WTC11 (cell line): ENCODE measurements at places on chromosomes 11 and 22. TPM values are rescaled to one million over a fixed set of nuclear protein-coding genes. Genes with fewer than 3 reads are reported as not detected.

The ZBED4 gene
- 24.7 to 29.2 TPM (median 24.8 TPM) in 3 replicates for total RNA-seq

DNA sequence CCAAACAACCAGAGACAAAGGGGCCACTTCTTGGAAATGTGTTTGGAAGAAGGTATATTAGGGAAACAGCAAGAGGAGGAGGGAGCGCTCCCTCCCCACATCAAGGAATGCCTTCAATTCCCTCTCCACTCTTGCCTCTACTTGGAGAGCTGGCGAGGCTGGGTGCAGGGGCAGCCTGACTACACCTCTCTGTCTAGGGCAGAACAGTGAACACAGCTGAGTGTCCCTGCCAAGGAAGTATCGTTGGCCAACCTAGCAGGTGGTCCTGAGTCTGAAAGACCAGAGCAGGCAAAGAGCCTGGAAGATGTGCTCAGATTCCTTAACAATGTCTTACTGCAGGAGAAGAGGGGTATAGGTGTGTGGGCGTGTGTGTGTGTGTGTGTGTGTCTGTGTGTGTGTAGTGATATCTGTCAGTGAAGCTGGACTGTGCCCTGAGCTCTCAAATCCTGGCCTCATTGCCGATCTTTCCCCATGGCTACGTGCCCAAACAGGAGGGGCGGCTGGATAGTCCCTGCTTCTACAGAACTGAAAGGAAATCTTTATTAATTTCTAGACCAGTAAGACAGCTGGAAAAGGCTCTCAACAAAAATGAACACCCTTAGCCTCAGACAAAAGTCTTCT is 46.8 kb downstream of the PAMR1 start:
- DNase-seq, result no peak

DNA sequence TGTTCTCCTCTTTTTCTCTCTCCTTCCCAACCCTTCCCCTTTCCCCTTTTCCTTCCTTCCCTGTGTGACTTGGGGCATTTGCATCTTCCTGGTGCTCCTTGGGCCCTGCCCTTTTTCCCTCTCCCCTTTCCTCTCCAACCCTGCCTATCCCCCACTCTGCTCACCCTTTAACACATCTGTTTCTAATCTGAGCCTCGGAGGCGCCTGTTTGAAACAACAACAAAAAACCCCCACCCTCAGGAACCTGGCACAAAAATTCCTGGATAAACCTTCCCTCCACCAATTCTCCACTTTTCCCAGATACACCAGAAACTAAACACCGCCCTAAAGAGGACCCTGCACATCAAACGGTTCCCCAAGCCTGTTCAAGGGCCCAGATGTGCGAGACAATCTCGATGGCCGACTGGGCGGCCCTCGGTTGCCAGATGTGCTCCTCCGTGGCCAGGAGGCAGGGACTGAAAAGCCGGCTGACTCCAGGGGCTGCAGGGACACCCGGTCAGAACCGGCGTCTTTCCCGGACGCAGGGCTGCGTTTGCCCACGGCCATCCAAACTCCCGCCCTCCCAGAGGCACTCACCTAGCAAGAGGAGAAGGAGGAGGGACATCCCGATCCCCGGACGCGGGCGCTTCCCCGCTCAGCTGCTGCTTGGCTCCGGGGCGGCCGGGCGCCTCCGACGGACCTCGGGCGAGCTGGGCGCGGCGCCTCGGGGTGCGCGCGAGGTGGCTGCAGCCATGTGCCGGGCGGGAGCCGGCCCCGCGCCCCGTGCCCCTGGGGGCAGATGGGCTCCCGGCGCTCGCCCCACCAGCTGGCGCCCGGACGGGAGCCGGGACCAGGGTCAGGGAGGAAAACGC is 486 bp downstream of the CLMP start:
- DNase-seq, result peak; percentile 73

- DNase-seq, result no peak
These were observed 340.4 kb upstream of the NCAM1 start for GRCh38 chr11:112620621-112621394.

- DNase-seq, result no peak
These were observed 192.6 kb downstream of the CASP12 start for GRCh38 chr11:104705490-104706190.
